ENCODE measurements at places on chromosomes 5 and 9.

DNA sequence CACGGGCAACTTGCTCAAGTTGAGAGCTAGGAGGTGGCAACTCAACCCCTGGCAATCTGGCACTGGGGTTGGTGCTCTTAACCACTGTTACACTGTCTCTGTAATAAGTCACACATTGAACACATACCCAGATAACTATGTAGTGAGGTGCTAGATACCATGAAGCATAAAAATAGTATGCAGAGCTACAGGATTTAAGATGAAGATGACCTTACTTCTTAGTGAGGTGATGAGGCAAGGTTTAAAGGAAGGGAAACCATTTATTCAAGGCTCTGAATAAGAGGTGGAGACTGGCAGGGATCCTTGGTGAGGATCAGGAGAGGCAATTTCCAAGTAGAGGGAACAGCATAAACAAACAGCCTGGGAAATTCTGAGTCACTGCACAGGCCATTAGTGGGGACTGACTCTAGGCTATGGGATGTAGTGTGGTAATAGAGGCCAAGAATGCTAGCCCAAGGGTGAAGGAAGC, 67.6 kb upstream of the NR3C1 start:
- DNase-seq = no peak

DNA sequence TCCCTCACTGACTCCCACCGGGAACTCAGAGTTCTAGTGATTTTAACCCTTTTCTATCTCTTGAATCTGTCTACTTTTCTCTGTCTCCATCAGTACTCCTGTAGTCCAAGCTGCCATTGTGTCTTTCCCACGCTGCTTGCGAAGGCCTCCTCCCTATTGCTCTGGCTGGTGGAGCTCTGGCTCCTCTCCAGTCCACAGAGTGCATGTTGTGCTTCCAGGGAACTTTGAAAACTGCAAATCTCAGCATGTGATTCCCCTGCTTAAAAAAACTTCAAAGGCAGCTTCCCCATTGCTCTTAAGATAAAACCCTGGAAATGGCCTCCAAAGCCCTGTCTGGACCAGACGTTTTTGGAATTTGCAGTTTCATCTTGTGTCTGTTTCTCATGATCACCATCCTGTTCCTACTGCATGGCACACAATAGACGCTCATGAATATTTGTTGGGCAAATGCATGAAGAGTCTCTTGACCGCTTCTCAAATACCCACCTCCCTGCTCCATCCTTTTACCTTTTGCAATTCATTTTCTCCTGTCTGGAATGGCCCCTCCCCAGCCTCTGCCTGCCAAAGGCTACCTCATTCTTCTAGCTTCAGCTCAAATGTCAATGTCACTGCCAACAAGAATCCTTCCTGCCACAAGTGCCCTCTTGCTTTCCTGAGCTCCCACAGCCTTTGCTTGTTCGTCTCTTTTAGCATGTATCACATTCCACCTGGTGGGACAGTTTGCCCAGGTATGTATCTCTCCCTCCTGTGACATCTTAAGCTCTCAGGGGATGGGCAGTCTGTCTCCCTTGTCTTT, 293.2 kb downstream of the ARHGAP26 start:
- DNase-seq = no peak

DNA sequence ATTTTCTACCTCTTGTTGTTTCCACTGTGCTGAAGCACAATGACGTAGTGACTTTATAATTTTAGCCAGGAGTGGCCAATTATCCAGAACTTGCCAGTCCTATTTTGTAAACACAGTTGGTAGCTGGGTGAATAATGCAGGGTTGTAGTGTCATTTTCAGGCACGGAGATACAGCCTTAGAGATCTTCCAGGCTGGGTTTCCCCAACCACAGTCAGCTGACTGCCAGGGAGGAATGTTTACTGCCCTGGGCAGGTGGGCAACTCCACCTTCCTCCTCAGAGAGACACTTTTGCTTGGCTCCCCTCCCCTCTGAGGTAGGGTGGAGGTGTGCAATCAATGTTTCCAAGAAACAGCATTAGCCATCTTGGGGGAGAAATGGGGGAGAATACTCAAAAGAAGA, 228.1 kb upstream of the NR4A3 start:
- no peak for DNase-seq

- no peak for DNase-seq
These were observed 12.1 kb downstream of the FEM1C start for GRCh38 chr5:115532517-115532916.

- no peak for DNase-seq
These were observed 20.7 kb downstream of the GSN start for GRCh38 chr9:121288673-121289025.

GRCh38 chr9:15086778-15087324, 176.6 kb upstream of the FREM1 start:
- DNase-seq = no peak

DNA sequence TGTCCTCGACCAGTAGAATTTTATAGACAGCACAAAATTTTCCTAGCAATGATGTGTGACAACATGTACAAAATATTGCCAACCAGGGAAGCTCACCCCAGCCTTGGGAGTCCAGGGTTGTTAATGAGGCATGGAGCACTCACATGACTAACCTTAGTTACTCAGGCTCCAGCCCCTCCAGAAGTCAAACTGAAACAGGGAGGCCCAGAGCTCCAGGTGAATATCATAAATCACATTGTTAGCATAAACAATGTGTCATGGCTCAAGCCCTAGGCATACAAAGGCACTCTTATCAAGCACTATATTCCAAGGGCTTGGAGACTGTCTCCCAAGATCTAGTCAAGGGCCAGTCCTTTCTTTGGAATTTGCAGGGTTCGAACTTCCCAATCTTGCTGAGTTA, 44.4 kb downstream of the TNFAIP8 start:
- DNase-seq = peak; percentile 49

DNA sequence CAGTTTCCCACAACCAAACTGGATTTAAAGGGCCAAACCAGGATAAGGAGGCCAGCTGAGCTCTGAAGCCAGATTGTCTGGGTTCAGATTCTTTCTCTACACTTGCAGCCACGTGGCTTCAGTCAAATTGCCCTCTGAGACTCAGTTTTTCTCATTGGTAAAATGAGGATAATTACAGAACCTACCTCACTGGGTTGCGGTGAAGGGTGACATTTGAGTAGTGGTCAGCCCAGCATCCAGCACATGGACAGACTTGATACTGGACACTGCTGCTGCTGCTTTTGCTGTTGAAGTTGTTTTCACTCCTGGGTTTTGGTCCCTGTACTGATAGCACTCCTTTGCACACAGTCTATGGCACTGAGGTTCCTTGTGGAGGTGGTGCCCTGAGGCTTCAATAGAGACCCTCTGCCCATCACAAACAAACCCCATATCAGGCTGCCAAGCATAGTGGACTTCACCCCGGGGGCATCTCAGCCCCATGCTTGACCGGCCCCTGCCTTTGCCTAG, 25.7 kb upstream of the CDKN2AIPNL start:
- DNase-seq = no peak

DNA sequence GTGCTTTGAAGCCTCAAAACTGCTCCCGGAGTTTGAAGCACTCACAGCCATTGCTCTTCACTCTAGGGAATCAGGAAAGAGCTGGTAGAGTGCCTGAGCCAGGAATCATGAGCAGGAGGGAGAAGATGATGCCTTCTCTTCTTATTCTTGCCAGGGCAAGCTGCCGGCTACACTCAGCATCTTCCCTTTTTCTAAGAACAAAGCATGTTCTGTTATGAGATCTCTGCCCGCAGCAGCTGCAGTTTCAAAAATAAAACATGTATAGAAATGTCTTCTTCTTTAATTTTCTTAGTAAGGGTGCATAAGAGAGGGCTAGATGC, 57.9 kb upstream of the RICTOR start:
- no peak for DNase-seq

GRCh38 chr5:40790947-40791593, 7.1 kb downstream of the PRKAA1 start:
- DNase-seq = no peak

GRCh38 chr9:119701651-119702050, 332.4 kb upstream of the BRINP1 start:
- no peak for DNase-seq

GRCh38 chr9:33172256-33173238, 5.4 kb upstream of the B4GALT1 start:
- DNase-seq = no peak

- no peak for DNase-seq
These were observed 62.0 kb downstream of the ENC1 start for GRCh38 chr5:74578356-74579044.

GRCh38 chr5:51567636-51568035, 184.4 kb downstream of the ISL1 start:
- no peak for DNase-seq

DNA sequence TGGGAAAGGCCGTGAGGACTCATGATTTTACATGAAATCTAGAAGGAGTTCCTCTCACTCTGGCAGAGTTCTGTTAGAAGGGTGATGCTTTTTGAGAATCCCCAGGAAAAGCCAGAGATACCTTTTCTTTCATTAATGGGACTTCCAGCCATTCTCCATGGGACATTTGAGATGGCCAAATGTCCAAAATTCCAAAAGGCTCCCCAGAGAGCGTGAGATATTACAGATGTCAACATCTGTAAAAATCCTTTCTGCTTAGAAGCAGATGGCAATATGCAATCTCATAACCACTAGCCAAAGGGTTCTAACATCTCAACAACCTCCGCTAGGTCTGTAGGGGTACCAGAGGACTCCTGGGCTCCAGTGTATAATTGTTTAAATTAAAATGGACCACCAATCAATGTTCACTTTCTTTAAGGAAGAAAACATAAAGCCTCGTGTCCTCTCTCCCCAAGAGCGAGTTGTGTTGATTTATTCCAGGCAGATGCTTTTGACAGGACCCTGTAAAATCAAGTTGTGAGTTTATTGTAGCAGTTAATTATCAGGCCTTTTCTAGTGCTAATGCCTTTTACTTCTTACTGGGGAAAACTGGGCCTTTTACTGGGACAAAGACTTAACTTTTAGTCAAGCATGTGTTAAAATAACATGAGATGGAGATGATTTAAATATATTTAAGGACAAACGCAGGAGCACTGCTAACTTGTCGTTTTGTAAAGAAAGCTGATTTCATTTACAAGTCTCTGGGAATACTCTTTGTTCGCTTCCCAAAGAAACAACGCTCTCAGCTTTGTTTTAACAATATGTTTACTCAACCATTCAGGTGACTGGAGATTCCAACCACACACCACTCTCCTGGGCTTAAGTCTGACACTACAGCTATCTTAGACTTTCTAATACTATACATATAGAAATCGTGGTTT, 4.8 kb downstream of the GAS1 start:
- no peak for DNase-seq

DNA sequence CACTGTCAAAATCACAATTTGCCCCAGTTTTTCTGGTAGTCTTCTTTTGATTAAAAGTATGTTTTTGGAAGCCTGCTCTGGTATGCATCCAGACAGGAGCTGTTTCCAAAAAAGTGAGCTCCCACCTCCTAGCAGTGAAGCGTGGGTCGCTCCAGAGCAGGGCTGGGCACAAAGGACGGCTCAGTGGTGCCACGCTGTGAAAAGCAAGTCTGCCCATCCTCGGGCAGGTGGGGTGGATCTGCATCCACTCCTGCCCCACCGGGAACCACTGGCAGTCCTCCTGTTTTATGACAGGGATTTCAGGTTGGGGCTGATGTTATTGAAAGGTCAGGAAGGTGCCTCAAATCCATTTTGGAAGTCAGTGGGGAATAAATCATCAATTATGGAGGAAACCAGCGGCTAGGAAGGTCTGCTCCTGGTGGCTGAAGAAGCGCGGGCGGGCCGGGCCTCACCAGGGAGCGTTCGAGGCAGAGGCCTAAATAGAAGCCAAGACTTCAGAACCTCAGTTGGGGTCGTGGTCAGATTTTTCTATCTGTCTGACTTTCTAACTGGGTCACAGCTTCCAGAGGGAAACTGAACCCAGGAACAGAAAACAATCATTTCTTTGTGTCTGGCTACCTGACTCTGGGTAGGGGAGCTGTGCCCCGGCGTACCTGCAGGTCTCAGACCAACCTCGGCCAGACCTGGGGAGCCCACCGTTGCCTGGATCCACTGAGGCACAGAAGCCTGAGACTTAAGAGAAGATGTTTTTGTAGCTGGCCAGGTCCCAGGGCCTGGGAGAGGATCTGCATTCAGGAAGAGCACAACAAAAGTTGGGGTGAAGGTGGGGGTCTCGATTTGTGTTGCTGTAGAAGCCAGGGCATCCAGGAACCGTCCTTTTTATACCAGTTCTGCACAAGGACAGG, 168.1 kb downstream of the PAX5 start:
- no peak for DNase-seq

- no peak for DNase-seq
These were observed 441.8 kb upstream of the RIOK2 start for GRCh38 chr5:97624886-97625285.

DNA sequence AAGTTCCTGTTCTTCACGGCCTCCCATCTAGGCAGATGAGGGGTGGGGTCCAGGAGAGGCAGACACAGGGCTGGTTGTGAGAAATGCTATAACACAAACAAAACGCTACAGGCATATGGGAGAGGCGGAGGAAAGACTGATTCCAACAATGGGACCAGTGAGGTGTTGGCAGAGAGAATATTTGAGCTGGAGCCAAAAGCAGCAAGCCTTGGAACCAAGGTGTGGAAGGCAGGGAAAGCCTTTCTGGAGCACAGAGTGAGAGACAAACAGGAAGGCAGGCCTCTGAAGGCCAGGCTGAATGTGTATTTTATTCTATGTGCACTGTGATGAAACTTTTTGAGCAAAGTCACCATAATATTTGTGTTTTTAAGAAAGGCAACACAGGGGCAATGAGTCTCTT, 2.9 kb downstream of the ATPSCKMT start:
- no peak for DNase-seq

GRCh38 chr9:118058227-118058626, 354.0 kb downstream of the TLR4 start:
- DNase-seq = no peak

- DNase-seq = no peak
These were observed 33.5 kb upstream of the EBF1 start for GRCh38 chr5:159133041-159133741.

GRCh38 chr5:59185757-59186385, 603.0 kb downstream of the RAB3C start:
- DNase-seq = no peak

- peak; percentile 74 for DNase-seq
These were observed 47.2 kb downstream of the GLDC start for GRCh38 chr9:6598249-6598725.

GRCh38 chr5:78633700-78634099, 14.9 kb downstream of the LHFPL2 start:
- DNase-seq = no peak

DNA sequence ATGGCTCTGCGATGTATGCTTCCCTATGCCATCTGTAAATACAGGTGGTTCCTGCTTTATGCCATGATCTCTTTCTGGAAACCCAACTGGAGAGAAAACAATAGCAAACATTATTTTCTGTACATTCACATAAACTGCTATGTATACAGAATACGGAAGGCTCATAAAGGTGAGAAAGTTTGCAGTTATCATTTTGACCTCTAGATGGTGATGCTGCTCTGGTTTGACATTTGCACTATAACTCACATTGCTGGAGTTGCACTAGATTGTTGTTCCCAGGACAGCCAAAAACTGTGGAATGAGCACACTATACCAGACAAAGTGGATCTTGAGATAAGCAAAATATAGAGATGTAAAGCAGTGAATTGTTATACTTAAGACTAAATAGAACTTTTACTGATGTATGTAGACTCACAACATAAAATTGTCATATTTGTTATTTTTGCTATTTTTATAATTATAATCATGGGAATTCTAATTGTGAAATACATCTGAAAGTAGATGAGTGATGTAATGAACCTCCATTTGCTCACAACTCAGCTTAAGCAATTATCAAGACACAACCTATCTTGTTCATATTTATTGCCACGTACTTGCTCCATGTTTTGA, 246.5 kb downstream of the PTPRD start:
- DNase-seq = no peak

- DNase-seq = no peak
These were observed 652.1 kb upstream of the RIOK2 start for GRCh38 chr5:97835112-97835511.

GRCh38 chr5:134590992-134591659, 41.5 kb downstream of the SAR1B start:
- DNase-seq = peak; percentile 87

Data from activated CD4-positive, alpha-beta memory T cell treated with anti-CD3 and anti-CD28 coated beads for 36 hours (primary cell).